Choroid plexus epithelial cell (primary cell): ENCODE measurements at places on chromosomes 7 and 10.
A peak's percentile ranks its signal among the peaks of the same experiment; 100 is the strongest.

DNA sequence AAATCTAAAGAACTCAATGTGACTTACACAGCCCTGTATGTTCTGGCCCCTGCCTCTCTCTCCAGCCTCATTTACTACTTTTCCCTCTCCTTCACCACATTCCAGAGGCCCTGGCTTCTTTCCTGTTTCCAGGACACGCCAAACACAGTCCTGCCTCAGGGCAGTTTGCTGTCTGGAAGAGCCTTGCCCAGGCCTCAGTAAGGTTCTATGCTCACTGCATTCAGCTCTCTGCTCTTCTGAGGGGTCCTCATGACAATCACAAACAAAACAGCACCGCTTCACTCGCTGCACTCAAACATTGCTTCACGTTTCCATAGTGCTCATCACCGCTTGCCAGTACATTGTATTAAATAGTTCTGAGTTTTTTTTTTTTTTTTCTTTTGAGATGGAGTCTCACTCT lies 35.1 kb upstream of the GARS1 start:
- DNase-seq, result no peak

DNA sequence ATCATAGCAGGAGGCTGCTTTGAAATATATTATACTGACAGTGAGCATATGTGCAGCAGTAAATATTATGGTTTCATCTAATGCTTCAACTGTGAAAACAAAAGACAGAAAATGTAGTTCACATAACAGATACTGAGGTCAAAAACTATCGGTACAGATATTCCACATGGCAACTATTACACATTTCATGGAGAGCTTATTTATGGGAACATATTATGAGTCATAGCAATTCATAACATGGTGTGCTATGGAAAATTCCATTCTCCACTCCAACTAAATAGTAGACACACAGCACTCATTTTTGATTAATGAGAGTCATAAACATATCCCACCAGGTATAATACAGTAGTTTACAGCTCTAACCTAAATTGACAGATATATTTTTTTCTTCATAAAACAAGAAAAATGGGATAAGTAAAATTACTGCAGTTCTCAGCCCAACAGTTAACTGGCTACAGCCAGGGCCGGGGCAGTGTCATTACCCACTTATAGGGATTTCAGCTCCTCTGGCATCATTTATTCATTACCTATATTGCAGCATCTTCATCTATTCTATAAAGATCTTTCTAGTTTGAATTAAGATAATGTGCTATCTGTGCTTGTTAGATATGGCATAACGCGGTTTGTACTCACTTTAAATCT lies 475.6 kb upstream of the KLF6 start:
- peak; percentile 78 for DNase-seq

DNA sequence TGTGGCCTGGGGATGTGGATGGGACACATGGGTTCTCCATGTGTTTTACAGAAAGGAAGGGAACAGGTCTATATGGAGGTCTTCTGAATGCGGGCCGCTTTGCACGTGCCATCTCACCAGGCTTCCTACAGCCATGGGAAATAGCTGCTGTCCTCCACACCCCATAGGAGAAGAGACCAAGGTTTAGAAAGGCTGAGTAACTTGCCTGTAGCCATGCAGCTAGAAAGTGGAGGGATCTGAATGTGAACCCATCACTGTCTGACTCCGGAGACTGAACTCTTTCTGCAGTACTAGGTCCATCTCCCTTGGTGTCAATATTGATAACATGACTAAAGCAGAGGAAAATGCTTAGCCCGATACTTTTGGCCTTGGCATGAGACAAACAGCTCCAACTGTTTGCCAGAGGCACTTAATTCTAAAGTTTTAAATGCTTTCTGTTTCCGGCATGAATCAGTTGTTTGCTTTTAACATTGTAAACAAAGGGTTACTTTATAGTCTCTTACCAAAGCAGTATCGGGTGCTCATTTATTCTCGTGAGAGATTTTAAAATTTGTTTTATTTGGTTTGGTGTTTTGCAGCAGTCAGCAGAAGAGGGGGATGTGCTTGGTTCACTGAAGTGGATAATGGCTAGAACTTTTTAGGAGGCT lies 64.8 kb upstream of the LOXL4 start:
- DNase-seq, result no peak

DNA sequence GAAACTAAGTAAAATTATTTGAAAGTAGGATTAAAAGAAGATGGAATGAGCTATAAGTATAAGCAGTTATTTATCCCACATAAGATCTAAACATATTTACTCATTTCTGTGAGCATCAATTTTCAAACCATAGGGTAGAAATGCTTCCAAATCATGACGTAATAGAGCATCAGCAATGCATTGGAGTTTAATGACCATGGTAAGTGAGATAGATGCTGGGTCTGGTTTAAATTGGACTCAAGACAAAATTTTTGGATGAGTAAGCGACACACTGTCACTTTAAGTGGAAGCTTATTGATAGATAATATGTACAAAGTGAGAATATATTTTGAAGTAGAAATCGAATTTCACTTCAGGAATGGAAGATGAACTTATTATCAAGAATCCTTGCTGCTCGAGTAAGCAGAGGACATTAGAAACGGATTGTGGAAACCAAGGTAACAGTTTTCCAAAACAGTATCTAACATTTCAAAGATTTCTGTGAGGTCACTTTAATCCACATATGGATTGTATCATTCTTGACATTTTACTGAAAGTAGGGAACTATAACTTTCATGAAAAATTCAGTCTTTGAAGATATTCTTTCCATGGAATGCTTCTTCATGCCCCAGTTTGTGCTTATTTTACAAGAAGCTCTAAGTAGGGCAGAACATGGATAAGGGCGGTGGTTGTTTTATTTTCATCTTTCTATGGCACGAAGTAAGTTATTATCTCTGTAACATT lies 85.8 kb downstream of the AGMO start:
- no peak for DNase-seq

- no peak for DNase-seq
Observed at GRCh38 chr7:94595717-94596116, 60.2 kb downstream of the SGCE start.

DNA sequence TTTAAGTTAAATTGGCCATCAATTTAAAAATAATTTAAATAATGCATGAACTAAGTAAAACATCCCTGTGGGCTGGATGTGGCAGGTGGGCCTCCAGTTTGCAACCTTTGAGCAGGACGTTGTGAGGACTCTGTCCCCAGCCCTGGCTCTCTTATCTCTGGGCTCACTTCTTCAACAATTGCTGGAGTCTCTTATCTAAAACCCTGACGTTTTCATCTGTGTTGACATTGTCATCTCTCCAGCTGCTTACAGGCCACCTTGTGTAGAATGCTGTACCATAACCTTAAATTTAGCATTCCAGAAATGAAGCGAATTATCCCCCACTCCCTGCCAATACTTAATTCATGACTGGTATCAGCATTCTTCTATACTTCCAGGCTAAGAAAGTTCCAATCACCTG lies 3.2 kb upstream of the KIF5B start:
- no peak for DNase-seq

- DNase-seq, result peak; percentile 62
Observed at GRCh38 chr7:13240349-13240748, 552.9 kb downstream of the ARL4A start.

DNA sequence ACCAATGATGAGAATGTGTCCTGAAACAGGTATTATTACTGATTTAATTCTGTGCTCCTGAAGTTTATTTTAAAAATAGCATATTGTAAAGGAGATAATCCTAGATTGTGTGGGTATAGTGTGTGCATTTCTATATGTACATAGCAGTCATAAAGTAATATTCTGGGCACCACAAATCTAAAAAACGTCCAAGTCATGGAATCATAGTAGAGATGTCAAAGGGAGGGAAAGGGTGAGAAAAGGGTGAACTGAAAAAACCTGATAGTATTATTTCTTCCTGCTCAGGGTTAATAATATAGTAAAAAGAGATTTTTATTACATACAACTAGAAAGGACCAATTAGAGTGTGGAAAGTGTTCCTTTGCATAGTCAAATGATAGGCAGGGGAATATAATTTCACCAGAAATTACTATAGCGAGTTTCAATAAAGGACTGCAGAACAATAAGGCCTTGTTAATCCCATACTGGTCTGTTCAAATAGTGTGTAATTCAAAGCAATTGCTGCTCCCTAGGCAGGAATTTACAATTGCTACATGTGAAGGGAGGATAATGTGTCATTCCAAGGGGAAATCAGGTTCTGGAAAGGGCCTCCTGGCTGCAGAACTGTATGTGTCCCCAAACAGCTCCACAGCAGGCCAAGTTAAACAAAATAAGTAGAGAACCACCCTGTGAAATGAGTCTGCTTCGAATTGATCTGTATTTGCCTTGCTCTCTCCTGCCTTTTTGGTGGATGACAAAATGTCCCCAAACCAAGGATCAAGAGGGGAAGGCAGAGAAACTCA lies 42.5 kb upstream of the KMT2E start:
- DNase-seq, result no peak

GRCh38 chr7:857661-858060 lies 18.7 kb upstream of the GET4 start:
- DNase-seq, result no peak

DNA sequence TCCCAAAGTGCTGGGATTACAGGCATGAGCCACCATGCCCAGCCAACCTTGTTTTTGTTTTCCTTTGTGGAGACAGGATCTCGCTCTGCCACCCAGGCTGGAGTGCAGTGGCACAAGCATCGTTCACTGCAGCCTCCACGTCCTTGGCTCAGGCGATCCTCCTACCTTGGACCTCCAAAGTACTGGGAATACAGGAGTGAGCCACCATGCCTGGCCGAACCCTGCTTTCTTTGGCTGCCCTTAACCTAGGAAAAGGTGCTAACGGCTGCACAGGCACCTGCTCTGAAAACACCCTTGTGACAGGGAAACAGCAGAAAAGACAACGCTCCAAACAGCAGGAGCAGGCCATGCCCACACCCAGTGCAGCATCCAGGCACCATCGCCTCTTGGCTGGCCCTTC lies 71.9 kb downstream of the OAT start:
- DNase-seq, result no peak

DNA sequence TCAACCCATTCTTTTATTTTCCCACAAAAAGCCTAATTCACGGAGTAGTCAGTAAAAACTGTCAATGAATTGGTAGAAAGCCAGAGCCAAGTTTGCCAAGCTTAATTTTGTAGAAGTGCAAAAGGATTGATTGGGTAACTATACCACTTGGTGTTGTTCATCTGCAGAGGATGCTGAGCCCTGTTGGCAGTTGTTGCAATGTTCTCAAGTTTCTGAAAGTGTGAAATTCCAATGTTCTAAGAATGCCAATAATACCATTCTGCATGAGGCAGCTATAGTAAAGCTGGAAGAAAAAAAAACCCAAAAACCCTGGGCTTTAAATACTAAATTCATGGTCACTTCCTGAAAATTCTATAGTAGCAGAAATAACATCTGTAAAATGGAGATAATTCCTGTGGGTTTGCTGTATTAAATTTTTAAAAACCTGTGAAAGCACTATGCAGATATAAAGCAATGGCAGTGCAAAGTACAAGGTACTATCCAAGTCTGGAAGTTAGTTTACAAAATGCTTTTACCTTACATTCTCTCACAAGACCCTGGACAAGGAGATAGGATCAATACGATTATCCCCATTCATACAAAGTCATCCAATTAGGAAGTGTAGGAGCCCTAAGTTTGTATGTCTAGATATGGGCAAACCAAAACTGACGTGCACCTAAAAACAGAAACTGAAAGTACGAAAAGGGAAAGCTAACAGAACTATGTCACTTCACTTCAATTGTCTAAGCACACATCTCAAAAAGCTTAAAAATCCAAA lies 6.0 kb upstream of the PON1 start:
- DNase-seq, result peak; percentile 64

- DNase-seq, result no peak
Observed at GRCh38 chr7:129405527-129405926, 28.7 kb upstream of the STRIP2 start.

DNA sequence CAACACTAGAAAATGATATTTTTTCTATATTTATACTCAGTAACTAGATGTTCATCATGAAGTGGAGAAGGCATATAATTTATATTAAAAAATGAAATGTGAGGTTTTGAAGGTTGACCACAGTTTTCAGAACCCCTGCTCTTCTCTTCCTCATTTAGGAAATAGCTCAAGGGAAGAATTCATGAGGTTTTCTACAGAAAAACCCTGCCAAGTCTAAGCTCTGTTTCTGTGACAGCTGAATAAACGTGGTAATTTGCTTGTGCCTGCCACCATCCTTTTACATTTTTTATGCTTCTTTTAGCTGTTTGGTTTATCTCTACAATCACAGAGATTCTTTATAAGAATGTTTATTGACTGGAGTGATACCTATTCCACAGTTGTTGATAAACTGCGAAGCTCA lies 630.3 kb upstream of the POT1 start:
- no peak for DNase-seq

GRCh38 chr10:50452603-50453002 lies 171.2 kb downstream of the SGMS1 start:
- no peak for DNase-seq

GRCh38 chr10:87651801-87652200 lies 7.9 kb upstream of the PAPSS2 start:
- no peak for DNase-seq

- no peak for DNase-seq
Observed at GRCh38 chr10:123213192-123213591, 59.0 kb downstream of the BUB3 start.

DNA sequence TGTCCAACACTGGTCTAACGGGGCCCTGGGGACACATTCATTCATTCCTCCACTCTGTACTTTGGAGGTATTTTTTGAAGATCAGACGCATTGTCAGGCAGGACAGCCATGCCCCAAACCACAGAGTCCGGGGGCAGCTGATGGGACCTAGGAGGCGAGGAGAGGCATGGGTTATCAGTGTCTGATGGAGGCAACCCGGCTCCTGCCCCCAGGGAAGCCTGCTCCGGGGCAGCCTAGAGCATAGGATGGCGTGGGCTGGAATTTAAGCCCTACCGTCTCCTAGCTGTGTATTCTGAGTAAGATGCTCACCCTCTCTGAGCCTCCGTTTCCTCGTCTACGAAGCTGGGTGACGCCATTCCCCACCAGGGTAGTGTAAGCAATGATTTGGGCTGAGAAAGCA lies 55.4 kb upstream of the ELN start:
- no peak for DNase-seq

GRCh38 chr7:30003098-30003497 lies 13.5 kb upstream of the SCRN1 start:
- no peak for DNase-seq

GRCh38 chr10:133079836-133080682 lies 7.7 kb upstream of the ADGRA1 start:
- no peak for DNase-seq

DNA sequence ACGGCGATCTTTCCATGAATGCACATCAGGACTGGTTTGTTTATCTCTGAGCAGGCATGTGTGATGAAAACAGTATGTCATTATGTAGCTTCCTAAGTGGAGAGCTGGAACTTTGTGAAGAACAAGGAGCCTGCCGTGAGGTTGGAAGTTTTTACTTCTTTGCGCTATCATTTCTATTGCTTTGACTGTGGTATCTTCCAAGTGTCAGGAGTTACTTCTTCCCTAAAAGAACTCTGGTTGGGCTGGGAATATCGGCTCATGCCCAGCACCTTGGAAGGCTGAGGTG lies 167.4 kb upstream of the AHR start:
- DNase-seq, result peak; percentile 55

- DNase-seq, result peak; percentile 64
Observed at GRCh38 chr7:132865366-132866143, 216.3 kb downstream of the CHCHD3 start.
